CD4-positive, alpha-beta T cell treated with Interferon gamma for 1 hour (primary cell): ENCODE measurements at places on chromosomes 6 and 20.

GRCh38 chr6:124512431-124512830 is 449.8 kb upstream of the RNF217 start:
- no peak for DNase-seq

GRCh38 chr6:41939848-41940758 is 1.5 kb downstream of the CCND3 start:
- peak; percentile 6 for DNase-seq

- DNase-seq: no peak
Measured at GRCh38 chr6:128239146-128239545, 281.3 kb downstream of the PTPRK start.

DNA sequence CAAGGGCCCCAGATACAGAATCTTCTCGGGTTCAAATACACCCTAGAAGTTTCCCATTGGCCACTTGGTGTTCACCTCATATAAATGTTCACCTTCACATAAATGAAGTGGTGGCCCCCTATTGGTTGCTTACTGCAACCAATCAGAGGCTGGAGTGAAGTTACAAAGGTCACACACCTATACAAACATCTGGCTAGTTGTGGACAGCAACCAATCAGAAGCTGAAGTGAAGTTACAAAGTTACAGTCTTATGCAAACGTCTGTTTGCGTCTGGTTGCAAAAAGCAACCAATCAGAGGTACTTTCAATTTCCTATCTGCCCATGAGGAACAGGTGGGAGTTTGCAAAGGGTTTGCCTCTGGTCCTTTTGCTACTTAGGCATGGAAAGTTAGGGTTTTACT is 206.5 kb upstream of the BMP2 start:
- DNase-seq: no peak

GRCh38 chr6:151291722-151292059 is 51.9 kb downstream of the AKAP12 start:
- DNase-seq: no peak

GRCh38 chr20:21323640-21324039 is 20.5 kb downstream of the XRN2 start:
- DNase-seq: no peak

GRCh38 chr20:53708129-53708968 is 114.7 kb upstream of the ZNF217 start:
- DNase-seq: no peak

DNA sequence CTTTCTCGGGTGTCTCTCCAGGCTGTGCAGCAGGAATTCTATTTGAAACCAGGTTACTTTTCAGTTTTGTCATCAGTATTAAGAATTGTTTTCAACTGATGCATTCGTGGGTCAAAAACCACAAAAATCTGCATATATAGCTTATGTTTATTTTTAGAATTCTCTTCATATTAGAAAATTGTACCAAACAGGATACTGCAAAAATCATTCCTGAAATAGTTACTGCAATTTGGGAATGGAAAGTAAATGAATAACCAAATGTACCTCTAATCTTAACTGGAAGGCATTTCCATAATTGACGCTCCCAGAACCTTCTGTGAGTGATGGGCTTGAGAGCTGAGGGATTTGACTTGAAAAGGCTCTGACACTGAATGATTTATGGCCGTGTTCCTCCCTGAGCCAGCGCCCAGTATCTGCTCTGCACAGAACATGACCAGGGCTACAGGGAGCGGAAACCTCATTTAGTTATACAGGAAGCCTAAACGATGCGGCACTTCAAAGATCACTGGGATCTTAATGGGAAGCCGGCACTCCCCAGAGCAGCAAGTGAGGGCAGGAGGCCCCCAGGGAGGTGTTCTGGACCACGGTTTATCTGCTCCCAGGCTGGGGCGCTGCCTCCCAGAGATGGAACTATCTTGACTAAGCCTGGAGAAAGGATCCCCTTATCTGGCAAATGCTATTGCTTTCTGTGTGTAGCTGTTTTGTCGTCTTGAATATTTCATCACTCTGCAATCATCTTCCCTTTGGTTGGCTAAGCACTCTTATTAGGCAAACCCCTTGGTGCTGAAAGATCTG is 446.0 kb downstream of the QKI start:
- no peak for DNase-seq

DNA sequence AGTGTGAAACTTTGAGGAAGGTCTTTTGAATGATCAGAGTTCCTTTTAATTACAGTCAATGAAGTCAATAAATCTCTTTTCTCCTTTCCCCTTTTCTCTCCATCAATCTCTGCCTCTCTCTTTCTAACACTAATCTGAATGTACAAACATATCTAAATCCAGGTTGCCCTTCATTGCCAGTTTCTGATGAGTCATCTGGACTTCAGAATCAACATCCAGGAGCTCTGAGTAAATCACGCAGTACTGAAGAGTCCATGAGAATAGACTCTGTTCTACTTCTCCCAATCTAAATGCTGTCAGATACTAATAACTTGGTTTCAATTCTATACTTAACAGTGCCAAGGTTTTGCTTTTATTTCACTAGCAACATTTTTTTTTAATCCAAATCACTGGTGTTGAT is 238.7 kb upstream of the THEMIS start:
- DNase-seq: no peak

DNA sequence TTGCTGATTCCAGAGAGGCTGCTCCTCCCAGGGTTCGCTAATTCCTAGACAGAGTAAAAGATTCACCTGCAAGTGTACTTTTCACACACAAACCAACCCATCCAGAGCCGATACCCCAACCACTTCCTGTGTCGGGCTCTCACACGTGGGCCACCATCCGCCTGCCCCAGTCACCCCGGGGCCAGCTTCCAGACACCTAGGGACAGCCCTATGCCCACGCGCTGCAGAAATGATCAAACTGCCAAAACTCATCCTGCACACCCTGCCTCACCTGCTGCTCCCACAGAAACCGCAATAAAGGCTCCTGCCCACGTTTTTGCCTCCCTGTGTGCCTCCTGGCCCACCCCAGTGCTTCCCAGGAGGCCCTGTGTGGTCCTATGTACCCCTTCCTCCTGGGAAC is 59.5 kb downstream of the PSMG4 start:
- peak; percentile 4 for DNase-seq

- no peak for DNase-seq
Measured at GRCh38 chr20:1654996-1655395, 2.6 kb downstream of the SIRPG start.

DNA sequence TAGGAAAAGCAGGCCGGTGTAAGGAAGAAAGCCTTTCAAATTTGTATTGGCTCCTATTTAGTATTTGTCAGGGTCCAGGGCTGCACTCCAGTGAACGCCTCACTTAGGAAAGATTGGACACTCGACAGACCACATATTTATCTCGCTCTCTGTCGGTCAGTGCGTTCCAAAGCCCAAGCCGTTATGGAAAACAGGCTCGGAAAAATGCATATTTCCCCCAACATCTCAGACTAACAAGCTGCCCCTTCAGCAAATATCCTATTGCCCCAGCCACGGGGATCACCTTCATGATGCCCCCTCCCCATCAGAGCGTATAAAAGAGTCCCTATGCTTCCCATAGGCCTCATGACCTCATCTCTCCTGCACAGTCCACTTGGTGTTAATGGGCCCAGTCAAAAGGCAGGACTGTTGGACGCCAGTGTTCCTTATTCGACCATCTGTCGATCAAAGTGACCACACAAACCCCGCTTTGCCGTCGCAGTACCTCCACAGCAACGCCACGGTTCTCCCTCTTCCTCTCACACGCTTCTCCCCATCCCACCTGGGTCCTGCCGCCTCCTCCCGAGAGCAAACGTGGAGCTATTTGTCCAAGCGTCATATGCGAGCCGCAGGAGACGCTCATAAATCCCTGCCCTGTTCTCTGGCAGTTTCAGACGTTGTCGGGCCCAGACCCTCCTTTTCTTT is 63.3 kb downstream of the NPEPL1 start:
- DNase-seq: no peak

DNA sequence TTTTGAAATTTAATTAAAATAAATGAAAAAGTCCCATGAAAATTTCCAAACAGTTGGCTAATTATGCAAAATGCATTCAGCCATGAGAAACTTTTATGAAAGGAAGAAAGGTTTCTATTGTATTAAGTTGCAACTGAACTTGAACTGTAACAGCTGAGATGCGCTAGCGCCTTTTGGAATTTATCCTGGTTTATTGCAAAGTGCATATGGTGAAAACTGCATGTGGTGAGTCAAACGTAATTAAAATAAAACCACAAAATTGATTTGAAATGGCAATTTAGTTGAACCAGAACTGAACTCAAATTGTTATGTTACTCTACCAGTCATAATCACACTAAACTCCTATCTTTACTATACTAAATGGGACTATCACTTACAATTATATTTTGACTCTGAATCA is 46.4 kb upstream of the COL21A1 start:
- no peak for DNase-seq

DNA sequence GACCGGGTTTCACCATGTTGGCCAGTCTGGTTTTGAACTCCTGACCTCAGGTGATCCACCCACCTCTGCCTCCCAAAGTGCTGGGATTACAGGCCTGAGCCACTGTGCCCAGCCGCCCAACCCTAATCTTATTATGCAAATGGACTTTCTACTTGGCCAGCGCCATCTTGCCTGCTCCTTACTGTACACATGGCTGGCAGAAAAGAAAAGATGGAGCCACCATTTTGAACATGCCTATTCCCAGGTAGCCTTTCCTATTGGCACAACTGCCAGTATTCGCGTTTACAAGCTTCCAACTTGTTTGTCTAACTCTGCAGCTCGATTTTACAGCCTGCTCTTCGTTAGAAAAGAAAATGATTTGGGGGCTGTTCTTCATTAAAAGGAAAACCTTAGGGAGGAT is 84.3 kb downstream of the WDR27 start:
- DNase-seq: no peak

GRCh38 chr6:96841345-96841744 is 4.1 kb upstream of the GPR63 start:
- no peak for DNase-seq

- DNase-seq: no peak
Measured at GRCh38 chr6:143929975-143930374, 65.7 kb downstream of the ZC2HC1B start.

DNA sequence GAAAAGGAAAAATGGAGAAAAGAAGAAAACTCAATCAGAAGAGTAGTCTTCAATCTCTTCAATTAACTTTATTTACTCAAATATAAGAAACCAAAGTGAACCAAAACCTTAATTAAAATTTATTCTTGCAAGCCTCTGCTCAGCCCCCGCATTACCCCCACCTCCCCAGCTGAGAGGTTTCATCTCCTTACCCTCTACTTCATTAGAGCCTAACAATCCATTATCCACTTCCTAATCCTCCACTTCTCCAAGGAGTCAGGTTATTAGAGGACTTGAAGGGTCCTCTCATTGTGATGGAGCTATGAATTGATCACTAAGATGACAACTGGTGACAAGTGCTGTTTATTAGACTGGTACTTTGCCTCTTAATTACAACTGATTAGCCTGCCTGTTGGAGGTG is 956.5 kb downstream of the TFAP2A start:
- DNase-seq: no peak

GRCh38 chr6:139940741-139941729 is 566.6 kb upstream of the CITED2 start:
- DNase-seq: no peak

GRCh38 chr6:30885999-30886896 is 1.9 kb downstream of the DDR1 start:
- DNase-seq: no peak

- DNase-seq: no peak
Measured at GRCh38 chr20:63536241-63536977, 767 bp downstream of the PTK6 start.

DNA sequence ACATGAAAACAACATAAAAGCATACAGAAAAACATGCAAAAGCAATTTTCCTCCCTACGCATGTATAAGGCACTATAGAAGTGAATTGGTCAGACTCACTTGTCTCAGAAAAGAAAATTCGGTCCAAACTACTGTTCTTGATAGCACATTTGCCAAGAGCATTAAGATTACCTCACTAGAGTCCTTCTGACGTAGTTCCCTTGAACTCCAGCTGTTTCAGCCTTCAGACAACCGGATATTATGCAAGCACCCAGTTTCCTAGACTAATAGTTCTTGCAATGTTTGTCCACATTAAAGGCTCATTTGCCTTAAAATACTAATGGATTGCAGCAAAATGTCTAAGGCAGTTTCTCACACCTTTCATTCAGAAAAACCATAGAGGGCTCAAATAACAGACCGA is 2.5 kb upstream of the CASS4 start:
- no peak for DNase-seq

GRCh38 chr6:166575205-166575604 is 11.3 kb downstream of the RAMACL start:
- no peak for DNase-seq
